Stimulated activated CD4-positive, alpha-beta T cell treated with anti-CD3 and anti-CD28 coated beads, TNF-alpha, amount 100 ng/mL, for 4 hours (primary cell): ENCODE measurements at places on chromosomes 12 and 14.

DNA sequence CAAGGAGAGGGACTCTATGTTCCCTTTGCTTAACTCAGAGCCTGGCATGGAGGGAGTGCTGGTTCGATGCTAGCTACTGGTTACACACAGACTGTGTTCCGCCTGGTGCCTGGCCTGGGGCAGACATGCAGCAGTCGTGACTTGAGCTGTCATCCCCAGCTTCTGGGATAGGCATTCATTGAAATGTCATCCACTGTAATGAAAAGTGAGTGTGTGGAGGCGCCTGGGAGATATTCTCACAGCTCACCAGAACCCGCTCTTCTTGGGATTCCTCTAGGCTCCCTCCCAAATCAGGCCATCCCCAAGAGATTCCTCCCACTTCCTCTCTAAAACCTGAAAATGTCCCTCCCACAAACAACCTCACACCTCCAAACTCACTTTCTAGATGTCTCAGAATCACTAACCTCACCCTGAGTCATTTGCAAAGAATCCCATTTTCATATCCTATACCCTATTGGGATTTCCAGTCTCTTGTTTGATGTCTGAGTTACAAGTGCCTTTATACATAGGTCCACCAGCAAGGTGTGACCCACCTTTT is 82.8 kb downstream of the CRACR2A start:
- no peak for DNase-seq

GRCh38 chr12:32541754-32542374 is 137.2 kb upstream of the DNM1L start:
- no peak for DNase-seq

- DNase-seq = no peak
Observed at GRCh38 chr12:127150479-127150878, 1116.5 kb upstream of the TMEM132C start.

GRCh38 chr12:46534327-46534840 is 161.8 kb upstream of the SLC38A2 start:
- DNase-seq = no peak

- no peak for DNase-seq
Observed at GRCh38 chr14:69880044-69880487, 850 bp downstream of the SMOC1 start.

- no peak for DNase-seq
Observed at GRCh38 chr12:90122681-90123080, 414.0 kb upstream of the ATP2B1 start.

- no peak for DNase-seq
Observed at GRCh38 chr14:51297066-51297465, 57.0 kb downstream of the TMX1 start.

GRCh38 chr12:113003636-113004035 is 25.3 kb downstream of the OAS2 start:
- DNase-seq = no peak

- DNase-seq = no peak
Observed at GRCh38 chr12:4120316-4120917, 153.1 kb upstream of the CCND2 start.

DNA sequence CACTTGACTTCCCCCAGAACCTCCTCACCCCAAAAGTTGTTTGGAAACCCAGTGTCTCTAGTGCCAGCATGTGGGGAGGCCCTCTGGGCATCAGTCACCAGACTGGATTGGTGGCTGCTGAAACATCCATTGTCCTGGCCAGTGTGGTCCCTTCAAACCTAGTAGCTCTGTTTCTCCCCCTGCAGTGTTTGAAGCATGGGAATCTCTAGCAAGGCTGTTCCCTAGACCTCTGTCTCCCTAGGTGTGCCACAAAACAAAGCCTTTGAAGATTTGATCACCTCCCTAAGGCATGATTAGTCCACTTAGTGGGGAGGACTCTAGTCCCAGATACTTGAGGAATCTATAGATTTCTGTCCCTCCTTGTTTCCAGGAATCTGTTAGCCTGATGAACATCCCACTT is 60.3 kb downstream of the ARF6 start:
- no peak for DNase-seq

- no peak for DNase-seq
Observed at GRCh38 chr14:91232052-91232451, 12.5 kb downstream of the GPR68 start.

DNA sequence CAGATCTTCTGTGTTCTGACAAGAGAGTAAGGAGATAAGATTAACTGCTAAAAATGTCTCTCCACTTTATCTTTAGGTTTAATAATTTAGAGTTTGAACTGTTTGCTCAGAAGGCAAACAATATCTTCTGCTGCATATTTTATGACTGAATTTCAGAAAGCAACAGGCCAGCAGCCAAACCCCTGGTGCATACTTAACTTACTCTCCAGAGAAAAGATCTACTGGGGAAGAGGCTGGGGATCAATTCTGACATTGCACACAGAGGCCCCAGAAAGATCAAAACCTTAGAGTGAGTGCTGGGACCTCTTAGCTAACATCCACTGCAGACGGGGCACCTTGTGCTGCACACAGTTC is 518.2 kb downstream of the TMEM132D start:
- no peak for DNase-seq

GRCh38 chr14:92362781-92363235 is 39.8 kb downstream of the SLC24A4 start:
- no peak for DNase-seq
